ENCODE measurements at places on chromosomes 16 and 17.
A peak's percentile ranks its signal among the peaks of the same experiment; 100 is the strongest.

GRCh38 chr16:48961546-48961945 is 320.1 kb downstream of the CBLN1 start:
- DNase-seq = no peak

GRCh38 chr16:84648595-84649510 is 542 bp downstream of the KLHL36 start:
- DNase-seq = peak; percentile 86

GRCh38 chr16:8107296-8107695 is 483.0 kb downstream of the TMEM114 start:
- DNase-seq = no peak

DNA sequence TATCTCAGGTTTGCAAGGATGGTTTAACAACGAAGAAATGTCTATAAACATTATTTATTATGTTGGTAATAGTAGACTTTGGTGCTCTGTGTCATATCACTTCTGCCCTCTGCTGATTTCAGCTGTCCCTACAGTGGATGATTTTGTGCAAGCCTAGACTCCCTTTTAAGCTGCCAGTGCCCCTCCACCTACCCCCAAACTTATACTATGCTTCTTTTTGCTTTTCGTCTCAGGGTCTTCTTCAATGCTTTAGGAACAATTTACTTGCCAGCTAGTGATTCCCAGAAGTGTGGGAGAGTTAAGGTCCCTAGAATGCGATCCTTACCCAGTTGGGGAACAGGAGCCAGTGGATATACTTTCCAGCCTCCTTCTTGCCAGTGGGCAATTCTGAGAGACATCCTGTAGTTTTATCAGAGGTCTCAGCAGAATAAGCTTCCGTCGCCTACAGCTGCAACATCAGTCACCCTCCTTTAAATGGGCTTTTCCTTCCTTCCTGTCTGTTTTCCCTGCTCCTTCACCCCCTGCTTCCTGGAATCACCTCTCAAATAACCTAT is 4.1 kb downstream of the ICAM2 start:
- no peak for DNase-seq

DNA sequence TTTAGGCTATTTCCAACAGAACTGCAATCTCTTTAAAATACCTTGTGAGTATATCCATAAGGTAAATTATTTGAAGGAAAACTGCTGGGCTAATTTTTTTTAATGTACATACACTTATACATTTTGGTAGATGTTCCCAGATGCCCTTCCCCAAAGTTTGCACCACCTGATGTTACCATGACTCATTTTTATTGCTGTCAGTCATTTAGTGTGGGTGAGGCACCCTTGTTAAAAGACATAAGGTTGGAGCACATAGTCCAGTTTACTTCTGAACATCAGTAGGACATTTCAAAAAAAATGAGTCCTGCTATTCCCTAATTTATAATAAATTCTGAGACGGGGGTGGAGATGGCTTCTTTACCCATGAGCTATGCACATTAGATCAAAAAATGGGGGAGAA is 138.6 kb downstream of the RBFOX1 start:
- no peak for DNase-seq

DNA sequence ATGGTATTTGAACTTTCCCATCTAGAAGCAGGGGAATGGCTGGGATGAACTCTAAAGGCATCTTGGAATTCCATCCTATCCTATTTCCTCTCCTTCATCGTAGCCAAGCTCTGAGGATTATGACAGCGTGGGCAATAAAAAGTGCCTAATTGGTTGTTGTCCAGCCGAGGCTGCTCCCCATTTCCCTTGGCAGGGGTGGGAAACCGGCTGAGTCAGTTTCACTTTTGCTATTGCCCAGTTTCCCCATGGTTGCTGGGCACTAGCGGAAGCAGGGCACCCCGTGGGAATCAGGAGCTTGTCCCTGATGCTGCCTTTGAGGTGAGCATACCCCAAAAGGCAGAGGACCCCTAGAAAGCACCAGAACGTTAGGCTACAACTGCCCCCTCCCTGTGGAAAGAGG is 13.8 kb upstream of the SP2 start:
- no peak for DNase-seq

Data from GM12892 (cell line).